Thyroid gland (tissue), 4 donors: ENCODE measurements at places on chromosomes 5 and 9. TPM values are rescaled to one million over a fixed set of nuclear protein-coding genes. Genes with fewer than 3 reads are reported as not detected.

- no peak overlapping the region for H3K27ac ChIP-seq
- H3K4me3 ChIP-seq: no peak overlapping the region
- H3K36me3 ChIP-seq: no peaks in the 10 kb centered on the region
- H3K4me1 ChIP-seq: no peaks in the 10 kb centered on the region
These were observed 31.5 kb upstream of the SEMA4D start for GRCh38 chr9:89529243-89530035.

The SLC4A9 gene
- total RNA-seq: 0.29 TPM

DNA sequence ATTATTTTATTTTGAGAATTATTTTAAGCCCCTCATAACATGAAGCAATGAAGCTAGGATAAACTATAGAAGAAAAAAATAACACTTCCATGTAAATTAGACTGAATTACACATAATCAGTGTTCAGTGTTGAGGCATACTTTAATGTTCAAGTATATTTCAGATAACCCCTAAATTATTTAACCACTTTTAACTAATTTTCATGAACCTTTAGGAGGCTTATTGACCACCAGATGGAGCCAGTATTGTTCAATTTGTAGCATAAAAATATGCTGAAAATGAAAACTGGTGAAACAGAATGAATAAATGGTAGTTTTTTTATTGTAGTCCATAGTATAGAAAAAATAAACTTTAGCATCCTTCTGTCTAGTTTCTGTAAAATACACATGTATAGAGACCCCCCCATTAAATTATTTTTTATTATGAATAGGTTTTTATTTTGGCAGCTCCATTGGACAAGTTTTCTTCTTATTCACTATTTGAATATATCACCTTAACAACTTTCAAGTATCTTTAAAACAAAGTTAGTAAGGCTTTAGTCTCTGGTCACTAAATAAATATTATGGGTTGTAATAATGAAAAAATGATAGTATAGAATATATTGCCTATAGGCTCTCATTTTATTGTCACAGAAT lies 190.1 kb downstream of the CWC27 start:
- H3K4me1 ChIP-seq: no peaks in the 10 kb centered on the region
- H3K27ac ChIP-seq: no peak overlapping the region
- DNase-seq: no peak
- H3K36me3 ChIP-seq: no peaks in the 10 kb centered on the region

GRCh38 chr9:15248081-15248480 lies 58.9 kb downstream of the TTC39B start:
- no peaks in the 10 kb centered on the region for H3K27me3 ChIP-seq
- no peak for DNase-seq
- H3K36me3 ChIP-seq: no peaks in the 10 kb centered on the region
- no peak overlapping the region for H3K27ac ChIP-seq
- H3K4me1 ChIP-seq: peaks cover 15% of the 10 kb centered on the region

DNA sequence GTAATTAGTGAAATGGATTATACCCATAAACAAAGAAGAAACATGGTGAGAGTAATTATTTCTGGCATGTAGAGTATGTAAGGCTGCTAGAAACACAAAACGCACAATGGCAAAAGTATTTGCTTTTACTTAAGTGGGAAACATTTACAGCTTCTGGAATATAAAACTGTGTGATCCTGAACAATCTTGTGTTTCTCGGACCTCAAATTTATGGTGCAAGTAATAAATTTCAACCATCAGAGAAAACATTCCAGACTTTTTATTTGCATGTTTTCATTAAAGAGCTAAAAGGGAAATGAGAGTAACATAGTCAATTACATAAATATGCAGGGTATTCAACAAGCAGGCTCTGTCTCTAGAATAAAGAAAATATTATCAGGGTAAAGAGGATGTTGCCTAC lies 17.2 kb upstream of the PRR16 start:
- H3K36me3 ChIP-seq: no peaks in the 10 kb centered on the region
- no peak for DNase-seq
- no peak overlapping the region for H3K27ac ChIP-seq
- H3K27me3 ChIP-seq: no peaks in the 10 kb centered on the region
- no peaks in the 10 kb centered on the region for H3K4me1 ChIP-seq
- no peak overlapping the region for H3K4me3 ChIP-seq

The ACOT12 gene
- total RNA-seq: not detected

- H3K4me1 ChIP-seq: peaks cover 8% of the 10 kb centered on the region
- DNase-seq: no peak
- peak overlapping the region; percentile 8 for H3K4me3 ChIP-seq
- H3K27me3 ChIP-seq: peaks cover 6% of the 10 kb centered on the region
- H3K36me3 ChIP-seq: no peaks in the 10 kb centered on the region
These were observed 3.9 kb downstream of the EBF1 start for GRCh38 chr5:159095866-159096242.

- H3K27ac ChIP-seq: no peak overlapping the region
- H3K36me3 ChIP-seq: no peaks in the 10 kb centered on the region
- H3K4me1 ChIP-seq: peaks cover 88% of the 10 kb centered on the region
- H3K27me3 ChIP-seq: no peaks in the 10 kb centered on the region
These were observed 9.7 kb upstream of the RALGDS start for GRCh38 chr9:133130685-133131244.

DNA sequence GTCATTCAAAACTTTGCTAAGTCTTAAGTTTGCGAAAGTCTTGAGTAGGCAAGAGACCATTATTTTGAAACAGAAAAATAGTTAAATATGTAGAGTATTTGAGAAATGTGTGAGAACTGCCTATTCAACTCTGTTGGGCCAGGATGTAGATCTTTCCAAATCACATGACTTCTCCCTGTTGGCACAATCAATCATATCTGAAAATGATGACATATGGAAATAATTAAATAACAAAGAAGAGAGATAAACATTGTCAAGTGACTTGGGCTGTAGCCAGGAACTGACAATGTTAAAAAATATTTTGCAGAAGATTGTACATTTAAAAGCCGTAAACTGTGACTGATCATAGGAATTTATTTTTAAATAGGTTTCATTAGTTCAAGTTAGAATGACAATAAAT lies 104.6 kb upstream of the IL6ST start:
- peak overlapping the region; percentile 0 for H3K27ac ChIP-seq
- H3K27me3 ChIP-seq: no peaks in the 10 kb centered on the region
- no peak for DNase-seq
- H3K4me3 ChIP-seq: no peak overlapping the region

The RASGRF2 gene
- 9.2 TPM for total RNA-seq

GRCh38 chr5:73792687-73793320 lies 166.8 kb downstream of the ARHGEF28 start:
- H3K27ac ChIP-seq: no peak overlapping the region
- peak; percentile 78 for DNase-seq

DNA sequence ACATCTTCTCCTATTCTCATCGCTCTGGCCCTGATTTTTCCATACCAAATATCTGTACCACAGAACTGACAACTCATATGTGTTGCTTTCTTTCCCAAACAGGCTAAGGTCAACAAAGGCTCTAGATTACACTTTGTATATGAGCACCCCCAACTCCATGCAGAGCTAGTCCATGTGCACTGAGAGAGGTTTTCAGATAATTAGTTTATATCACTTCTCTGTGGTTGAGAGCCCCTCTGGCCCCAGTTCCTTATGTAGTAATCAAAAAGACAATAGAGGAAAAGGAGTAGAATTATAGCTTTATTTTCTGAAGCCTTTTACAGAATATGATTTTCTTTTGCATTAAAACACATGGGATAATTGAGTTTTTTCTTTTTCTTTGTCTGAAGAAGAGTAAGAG lies 120.0 kb downstream of the TRIO start:
- H3K4me3 ChIP-seq: no peak overlapping the region
- H3K27ac ChIP-seq: no peak overlapping the region
- no peak for DNase-seq
- peaks cover 6% of the 10 kb centered on the region for H3K4me1 ChIP-seq
- no peaks in the 10 kb centered on the region for H3K27me3 ChIP-seq
- H3K36me3 ChIP-seq: no peaks in the 10 kb centered on the region

DNA sequence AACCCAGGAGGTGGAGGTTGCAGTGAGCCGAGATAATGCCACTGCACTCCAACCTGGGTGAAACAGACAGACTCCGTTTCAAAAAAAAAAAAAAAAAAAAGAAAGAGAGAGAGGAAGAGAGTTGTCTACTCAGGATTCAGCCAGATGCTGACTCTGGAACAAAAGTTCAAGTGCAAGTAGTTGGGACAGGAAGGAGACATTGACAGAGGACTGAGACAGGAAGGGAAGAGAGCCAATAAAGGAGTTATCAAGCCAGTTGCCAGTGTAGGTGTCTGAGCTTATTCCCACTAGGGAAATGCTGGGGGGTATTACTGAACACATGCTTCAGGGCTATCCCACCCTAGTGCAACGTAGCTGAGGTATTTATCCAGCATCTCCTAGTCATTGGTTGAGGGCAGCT lies 147.7 kb upstream of the SLC1A3 start:
- no peak overlapping the region for H3K4me3 ChIP-seq
- H3K36me3 ChIP-seq: no peaks in the 10 kb centered on the region
- H3K27me3 ChIP-seq: no peaks in the 10 kb centered on the region
- H3K4me1 ChIP-seq: no peaks in the 10 kb centered on the region
- H3K27ac ChIP-seq: no peak overlapping the region

- no peak overlapping the region for H3K27ac ChIP-seq
- no peaks in the 10 kb centered on the region for H3K36me3 ChIP-seq
- H3K4me1 ChIP-seq: no peaks in the 10 kb centered on the region
- no peak overlapping the region for H3K4me3 ChIP-seq
These were observed 33.9 kb downstream of the PSD2 start for GRCh38 chr5:139829471-139829870.

GRCh38 chr5:143418140-143418866 lies 14.8 kb upstream of the NR3C1 start:
- H3K4me1 ChIP-seq: no peaks in the 10 kb centered on the region
- H3K36me3 ChIP-seq: no peaks in the 10 kb centered on the region
- no peak overlapping the region for H3K27ac ChIP-seq
- H3K4me3 ChIP-seq: no peak overlapping the region
- no peak for DNase-seq
- H3K27me3 ChIP-seq: no peaks in the 10 kb centered on the region

- no peak overlapping the region for H3K27ac ChIP-seq
- no peaks in the 10 kb centered on the region for H3K36me3 ChIP-seq
- H3K4me3 ChIP-seq: no peak overlapping the region
These were observed 125.3 kb upstream of the SAP30L start for GRCh38 chr5:154320224-154321089.

The PCDHGC3 gene
- 28.7 TPM for total RNA-seq

The PCDHGA9 gene
- 12.1 TPM for total RNA-seq

The IL5 gene
- total RNA-seq: not detected

The DIPK1B gene
- 22.8 TPM for total RNA-seq

The F2R gene
- 27.9 TPM for total RNA-seq

DNA sequence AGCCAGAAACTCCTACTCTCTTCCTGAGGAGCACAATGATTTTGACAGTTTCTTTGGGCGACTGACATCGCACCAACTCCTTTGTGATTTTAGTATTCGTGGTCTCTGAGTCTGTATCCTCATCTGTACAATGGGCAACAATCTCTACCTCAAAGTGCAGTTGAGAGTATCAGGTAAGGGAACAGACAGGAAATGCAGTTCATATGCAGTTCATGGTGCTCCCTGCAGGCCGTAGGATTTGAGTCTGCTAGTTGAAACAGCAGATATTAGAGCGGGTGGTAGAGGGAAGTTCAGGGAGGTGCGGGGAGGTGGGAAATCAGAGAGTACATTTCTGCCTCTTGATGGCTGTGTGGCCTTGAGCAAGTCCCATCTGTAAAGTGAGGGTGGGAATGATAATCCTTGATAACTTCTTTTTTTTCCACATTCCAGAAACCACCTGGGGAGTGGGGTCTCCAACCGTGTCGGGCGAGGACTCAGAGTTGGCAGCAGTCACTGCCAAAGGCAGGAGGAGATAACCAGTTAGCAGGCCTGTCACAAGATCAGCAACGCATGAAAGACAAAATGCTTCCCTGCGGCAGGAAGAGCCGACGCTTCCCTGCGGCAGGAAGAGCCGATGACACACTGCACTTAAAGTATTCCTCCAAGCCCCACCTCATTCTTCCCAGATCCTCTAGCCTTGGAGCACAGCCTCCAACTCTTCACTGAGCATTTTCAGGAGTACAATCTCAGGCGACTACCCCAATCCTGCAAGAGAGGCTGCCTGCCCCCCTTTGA lies 6.0 kb upstream of the NEK6 start:
- H3K36me3 ChIP-seq: no peaks in the 10 kb centered on the region
- no peaks in the 10 kb centered on the region for H3K27me3 ChIP-seq
- H3K4me1 ChIP-seq: no peaks in the 10 kb centered on the region
- H3K27ac ChIP-seq: no peak overlapping the region
- DNase-seq: no peak

GRCh38 chr5:80701597-80701996 lies 46.8 kb upstream of the DHFR start:
- no peak overlapping the region for H3K4me3 ChIP-seq
- no peaks in the 10 kb centered on the region for H3K36me3 ChIP-seq
- no peaks in the 10 kb centered on the region for H3K27me3 ChIP-seq
- no peak overlapping the region for H3K27ac ChIP-seq
- no peak for DNase-seq

DNA sequence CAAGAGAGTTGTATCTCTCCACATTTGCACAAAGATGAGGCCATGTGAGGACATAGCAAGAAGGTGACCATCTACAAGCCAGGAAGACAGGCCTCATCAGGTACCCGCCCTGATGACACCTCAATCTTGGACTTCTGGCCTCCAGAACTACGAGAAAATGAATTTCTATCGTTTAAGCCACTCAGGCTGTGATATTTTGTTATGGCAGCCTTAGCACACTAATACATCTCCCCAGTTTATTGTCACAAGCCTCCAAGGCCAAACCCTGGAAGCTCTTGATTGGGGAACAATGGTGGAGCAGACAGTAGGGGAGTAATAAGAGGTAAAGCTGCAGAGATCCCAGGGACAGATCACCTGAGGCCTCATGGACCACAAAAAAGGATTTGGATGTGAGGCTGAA lies 7.7 kb upstream of the P4HA2 start:
- no peak for DNase-seq
- H3K27me3 ChIP-seq: no peaks in the 10 kb centered on the region
- no peak overlapping the region for H3K27ac ChIP-seq
- no peak overlapping the region for H3K4me3 ChIP-seq
- H3K36me3 ChIP-seq: no peaks in the 10 kb centered on the region

GRCh38 chr9:111237447-111237846 lies 92.6 kb downstream of the OR2K2 start:
- no peak overlapping the region for H3K27ac ChIP-seq

- H3K27me3 ChIP-seq: no peaks in the 10 kb centered on the region
- H3K4me1 ChIP-seq: no peaks in the 10 kb centered on the region
- no peaks in the 10 kb centered on the region for H3K36me3 ChIP-seq
- no peak overlapping the region for H3K4me3 ChIP-seq
- DNase-seq: no peak
These were observed 106.4 kb upstream of the ASTN2 start for GRCh38 chr9:117521293-117521692.

GRCh38 chr5:177489119-177489716 lies 8.2 kb downstream of the PDLIM7 start:
- DNase-seq: no peak
- peaks cover 2% of the 10 kb centered on the region for H3K4me1 ChIP-seq
- H3K27ac ChIP-seq: no peak overlapping the region
- H3K36me3 ChIP-seq: peaks cover 18% of the 10 kb centered on the region
- H3K27me3 ChIP-seq: no peaks in the 10 kb centered on the region

GRCh38 chr5:86626149-86626548 lies 8.4 kb downstream of the COX7C start:
- no peak for DNase-seq
- H3K4me3 ChIP-seq: no peak overlapping the region
- no peaks in the 10 kb centered on the region for H3K36me3 ChIP-seq
- H3K27me3 ChIP-seq: no peaks in the 10 kb centered on the region
- H3K4me1 ChIP-seq: no peaks in the 10 kb centered on the region
- H3K27ac ChIP-seq: no peak overlapping the region
